ENCODE measurements at places on chromosomes 3 and 15. TPM values are rescaled to one million over a fixed set of nuclear protein-coding genes. Genes with fewer than 3 reads are reported as not detected.

The TMEM202 gene
- polyA plus RNA-seq, result not detected

The MRAS gene
- polyA plus RNA-seq, result 65.7 TPM

The APOD gene
- polyA plus RNA-seq, result not detected

The PLSCR4 gene
- not detected for polyA plus RNA-seq

The SPINT1 gene
- 0.18 TPM for polyA plus RNA-seq

The ACKR2 gene
- polyA plus RNA-seq, result not detected

The P2RY13 gene
- polyA plus RNA-seq, result not detected

The CHRNA7 gene
- 3.1 TPM for polyA plus RNA-seq

The FAM227B gene
- polyA plus RNA-seq, result 1.7 TPM

The GOLGA8R gene
- polyA plus RNA-seq, result not detected

The P2RY12 gene
- polyA plus RNA-seq, result not detected

The EIF4E3 gene
- polyA plus RNA-seq, result 9.2 TPM

The BLM gene
- polyA plus RNA-seq, result 4.5 TPM

The PLA2G4B gene
- polyA plus RNA-seq, result 26.2 TPM

The PTH1R gene
- polyA plus RNA-seq, result not detected

The SLC22A13 gene
- polyA plus RNA-seq, result 0.16 TPM

The GOLGA6B gene
- not detected for polyA plus RNA-seq

The GCNT3 gene
- polyA plus RNA-seq, result 0.81 TPM

The PDZRN3 gene
- polyA plus RNA-seq, result 1.1 TPM

The COL6A6 gene
- not detected for polyA plus RNA-seq

The FSIP1 gene
- 3.8 TPM for polyA plus RNA-seq

The ADAMTS7 gene
- polyA plus RNA-seq, result 31.5 TPM

The PARP15 gene
- polyA plus RNA-seq, result not detected

The GATA2 gene
- polyA plus RNA-seq, result not detected

The ROPN1 gene
- not detected for polyA plus RNA-seq

The IQCH gene
- polyA plus RNA-seq, result 8.4 TPM

The SEC62 gene
- 41.1 TPM for polyA plus RNA-seq

The CXCR6 gene
- polyA plus RNA-seq, result not detected

The POPDC2 gene
- polyA plus RNA-seq, result 3.4 TPM

Data from neural cell (in vitro differentiated cells).